A549 treated with Hydrocortisone at 1 μM for 4 hours (cell line): ENCODE measurements at places on chromosomes 4 and X. TPM values are rescaled to one million over a fixed set of nuclear protein-coding genes. Genes with fewer than 3 reads are reported as not detected.

Gene FOXR2
- total RNA-seq, result not detected in 5 replicates

Gene C4orf36
- 0.83 to 1.6 TPM (median 1.2 TPM) in 5 replicates for total RNA-seq

Gene TMPRSS11B
- not detected in 5 replicates for total RNA-seq

Gene METTL14
- 12.0 to 18.9 TPM (median 16.4 TPM) in 5 replicates for total RNA-seq

Gene SASH3
- total RNA-seq, result not detected in 5 replicates

Gene YIPF7
- total RNA-seq, result not detected in 5 replicates

Gene SERTM2
- total RNA-seq, result not detected in 5 replicates

Gene YTHDC1
- total RNA-seq, result 30.4 to 44.0 TPM (median 32.9 TPM) in 5 replicates

Gene POLN
- total RNA-seq, result 0.45 to 0.91 TPM (median 0.77 TPM) in 5 replicates

Gene ZNF157
- total RNA-seq, result 0.05 TPM in 1 of 5 replicates, not detected in the others

Gene DNAAF6
- not detected in 5 replicates for total RNA-seq

Gene SYN1
- total RNA-seq, result 0.13 to 0.56 TPM (median 0.26 TPM) in 5 replicates

Gene DACH2
- total RNA-seq, result not detected in 5 replicates

Gene HAUS3
- 6.6 to 8.9 TPM (median 7.5 TPM) in 5 replicates for total RNA-seq

Gene COQ2
- 17.1 to 21.7 TPM (median 19.5 TPM) in 5 replicates for total RNA-seq

Gene PPP4R3C
- total RNA-seq, result not detected in 5 replicates

Gene TEX13D
- not detected in 5 replicates for total RNA-seq

Gene SSX2
- total RNA-seq, result not detected in 5 replicates

Gene MTNR1A
- total RNA-seq, result 0.33 to 0.60 TPM (median 0.43 TPM) in 5 replicates

Gene SPANXC
- 0.40 to 0.76 TPM (median 0.74 TPM) in 4 of 5 replicates, not detected in the other for total RNA-seq

Gene SPP1
- total RNA-seq, result 136 to 194 TPM (median 162 TPM) in 5 replicates

Gene SORBS2
- 0.45 to 0.85 TPM (median 0.70 TPM) in 5 replicates for total RNA-seq

Gene XAGE2
- total RNA-seq, result not detected in 5 replicates

Gene MAGEA2B
- total RNA-seq, result 0.07 to 0.10 TPM in 2 of 5 replicates, not detected in the others

Gene SLC38A5
- total RNA-seq, result 0.18 to 0.38 TPM (median 0.26 TPM) in 5 replicates

Gene ALAS2
- not detected in 5 replicates for total RNA-seq

Gene LIMCH1
- 34.4 to 58.1 TPM (median 48.0 TPM) in 5 replicates for total RNA-seq

Gene XAGE5
- not detected in 5 replicates for total RNA-seq

Gene CFAP99
- total RNA-seq, result 0.12 to 0.24 TPM (median 0.18 TPM) in 3 of 5 replicates, not detected in the others

Gene CHRDL1
- not detected in 5 replicates for total RNA-seq

Gene F9
- not detected in 5 replicates for total RNA-seq

Gene SSX1
- not detected in 5 replicates for total RNA-seq

Gene CXCL1
- total RNA-seq, result 6.0 to 7.6 TPM (median 6.6 TPM) in 5 replicates

Gene ARMCX4
- total RNA-seq, result 0.31 to 0.69 TPM (median 0.63 TPM) in 5 replicates
